DND-41 (cell line): ENCODE measurements at places on chromosomes 7 and 10.

GRCh38 chr7:49099587-49100326 lies 175.4 kb downstream of the CDC14C start:
- no peak for DNase-seq

GRCh38 chr10:16975188-16975587 lies 154.4 kb downstream of the CUBN start:
- DNase-seq, result no peak

GRCh38 chr7:55108401-55108800 lies 89.6 kb downstream of the EGFR start:
- DNase-seq, result no peak

DNA sequence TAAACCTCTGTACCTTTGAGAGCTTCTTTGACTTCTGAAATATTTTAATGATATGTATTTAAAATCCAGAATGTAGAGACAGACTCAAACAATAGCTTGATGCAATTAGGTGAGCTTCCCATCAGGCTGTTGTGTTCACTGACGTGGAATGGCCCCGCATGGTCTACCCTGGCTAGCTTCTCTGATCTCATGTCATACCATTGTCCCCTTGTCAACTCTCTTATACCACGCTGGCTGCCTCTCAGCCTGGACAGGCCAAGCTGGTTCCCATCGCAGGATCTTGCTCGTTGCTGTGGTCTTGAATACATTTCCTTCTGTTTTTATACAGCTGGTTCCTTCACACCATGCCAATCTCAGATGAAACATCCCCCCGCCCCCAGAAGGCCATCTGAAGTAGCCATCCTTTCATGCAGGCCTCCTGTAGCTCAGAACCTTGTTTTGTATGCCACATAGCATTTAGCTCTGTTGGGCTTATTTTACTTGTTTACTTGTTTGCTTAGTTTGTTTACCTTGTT lies 84.2 kb downstream of the FANK1 start:
- no peak for DNase-seq

- no peak for DNase-seq
Observed at GRCh38 chr7:27165089-27165995, at the start of gene HOXA9. HOXA9 (minus strand) TSS chr7:27165537; CDS start chr7:27165457, 80 bp downstream.

DNA sequence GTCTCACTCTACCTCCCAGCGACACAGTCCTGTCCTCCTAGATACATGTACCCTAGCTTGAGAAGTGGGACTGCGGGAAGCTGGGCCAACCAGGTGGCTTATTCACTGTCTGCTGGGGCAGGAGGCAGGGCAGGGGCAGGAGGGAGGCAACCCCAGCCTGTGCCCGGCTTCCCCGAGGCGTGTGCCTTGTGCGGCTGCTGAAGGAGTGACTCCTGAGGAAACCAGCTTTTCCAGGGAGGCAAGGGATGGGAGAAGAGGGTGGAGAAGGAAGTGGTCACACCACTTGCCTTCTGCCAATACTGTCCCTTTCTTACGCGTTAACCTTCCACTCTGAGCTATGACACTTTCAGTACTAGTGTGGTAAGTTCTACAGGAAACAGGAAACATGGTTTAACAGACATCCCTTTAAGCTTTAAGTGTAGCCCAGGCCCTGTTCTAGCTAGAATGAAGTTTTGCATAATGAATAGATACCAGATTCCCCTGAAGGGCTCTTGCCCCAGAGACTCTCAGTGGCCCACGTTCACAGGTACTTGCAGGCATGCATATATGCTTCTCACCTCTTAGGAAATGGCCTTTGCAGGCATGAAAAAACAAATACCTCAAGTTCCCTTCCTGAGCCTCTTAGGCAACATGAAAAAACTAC lies 40.6 kb downstream of the SYPL1 start:
- DNase-seq, result peak; percentile 83

DNA sequence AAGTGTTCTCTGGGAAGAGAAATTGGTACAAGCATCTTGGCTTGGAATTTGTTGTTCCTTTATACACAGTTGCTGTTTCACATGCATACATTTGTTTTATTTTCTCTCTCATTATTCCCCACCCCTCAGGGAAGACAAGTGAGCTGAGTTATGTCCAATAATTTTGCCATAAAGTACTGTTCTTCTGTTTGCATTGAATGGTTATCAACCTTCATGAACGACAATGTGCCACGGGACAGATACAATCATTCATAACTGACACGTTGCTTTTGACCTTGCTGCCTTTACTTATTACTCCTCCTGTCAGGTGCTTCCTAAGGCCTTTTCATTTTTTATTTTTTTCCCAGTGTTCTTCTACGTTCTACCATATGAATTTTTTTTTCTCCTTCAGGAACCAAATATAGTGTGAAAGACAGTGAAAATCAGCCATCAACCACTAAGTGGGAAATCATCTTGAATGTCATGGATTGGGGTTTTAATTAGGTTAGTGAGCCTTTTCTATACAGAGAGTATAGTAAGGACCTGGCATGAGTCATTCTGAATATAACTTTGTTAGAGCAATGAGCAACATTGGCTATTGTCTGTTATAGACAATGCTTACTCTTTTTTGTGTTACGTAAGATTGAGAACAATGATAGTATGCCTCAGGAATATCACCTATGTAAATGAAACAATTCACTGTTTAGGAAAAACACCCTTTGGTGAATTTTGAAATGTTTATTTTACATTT lies 383.2 kb downstream of the MALRD1 start:
- DNase-seq, result no peak

DNA sequence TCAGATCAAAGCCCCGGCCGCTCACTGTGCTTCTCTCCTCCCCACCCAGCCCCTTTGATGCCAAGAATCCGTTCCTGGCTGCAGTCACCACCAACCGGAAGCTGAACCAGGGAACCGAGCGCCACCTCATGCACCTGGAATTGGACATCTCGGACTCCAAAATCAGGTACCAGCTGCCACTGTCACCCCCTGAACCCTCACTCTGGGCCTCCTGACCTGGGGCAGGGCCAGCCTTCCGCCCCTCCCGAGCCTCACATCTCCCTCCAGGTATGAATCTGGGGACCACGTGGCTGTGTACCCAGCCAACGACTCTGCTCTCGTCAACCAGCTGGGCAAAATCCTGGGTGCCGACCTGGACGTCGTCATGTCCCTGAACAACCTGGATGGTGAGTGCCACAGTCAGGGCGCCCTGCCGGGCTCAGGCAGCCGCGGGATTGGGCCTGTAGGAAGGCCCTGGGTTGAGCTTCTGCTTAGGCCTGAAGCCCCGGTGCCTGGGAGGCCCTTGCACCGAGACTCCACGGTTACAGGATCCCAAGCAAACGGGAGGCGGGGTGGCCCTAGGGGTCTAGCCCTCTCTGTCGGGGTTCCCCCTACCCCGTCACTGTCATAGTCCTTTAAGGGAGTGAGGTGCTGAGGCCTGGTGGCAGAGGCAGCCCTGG lies 10.8 kb downstream of the TMEM120A start:
- DNase-seq, result no peak

DNA sequence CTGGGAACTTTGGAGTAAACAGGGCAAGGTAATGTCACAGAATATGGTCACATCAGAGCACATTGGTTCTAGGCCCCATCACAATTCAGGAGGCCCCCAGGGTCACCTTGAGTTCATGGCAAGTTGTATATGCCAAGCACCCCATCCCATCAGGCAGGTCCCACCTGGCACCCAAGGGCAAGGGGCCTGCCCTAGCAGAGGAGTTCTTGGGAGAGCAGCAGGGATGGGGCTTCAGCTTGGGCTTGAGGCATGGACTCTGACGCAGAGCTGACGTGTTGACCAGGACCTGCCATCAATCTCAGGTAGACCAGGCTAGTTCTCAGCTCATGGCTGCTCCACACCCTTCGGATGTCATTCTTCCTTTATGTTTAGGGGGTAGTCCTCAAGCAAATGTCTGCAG lies 20.9 kb downstream of the PLAC9 start:
- no peak for DNase-seq

DNA sequence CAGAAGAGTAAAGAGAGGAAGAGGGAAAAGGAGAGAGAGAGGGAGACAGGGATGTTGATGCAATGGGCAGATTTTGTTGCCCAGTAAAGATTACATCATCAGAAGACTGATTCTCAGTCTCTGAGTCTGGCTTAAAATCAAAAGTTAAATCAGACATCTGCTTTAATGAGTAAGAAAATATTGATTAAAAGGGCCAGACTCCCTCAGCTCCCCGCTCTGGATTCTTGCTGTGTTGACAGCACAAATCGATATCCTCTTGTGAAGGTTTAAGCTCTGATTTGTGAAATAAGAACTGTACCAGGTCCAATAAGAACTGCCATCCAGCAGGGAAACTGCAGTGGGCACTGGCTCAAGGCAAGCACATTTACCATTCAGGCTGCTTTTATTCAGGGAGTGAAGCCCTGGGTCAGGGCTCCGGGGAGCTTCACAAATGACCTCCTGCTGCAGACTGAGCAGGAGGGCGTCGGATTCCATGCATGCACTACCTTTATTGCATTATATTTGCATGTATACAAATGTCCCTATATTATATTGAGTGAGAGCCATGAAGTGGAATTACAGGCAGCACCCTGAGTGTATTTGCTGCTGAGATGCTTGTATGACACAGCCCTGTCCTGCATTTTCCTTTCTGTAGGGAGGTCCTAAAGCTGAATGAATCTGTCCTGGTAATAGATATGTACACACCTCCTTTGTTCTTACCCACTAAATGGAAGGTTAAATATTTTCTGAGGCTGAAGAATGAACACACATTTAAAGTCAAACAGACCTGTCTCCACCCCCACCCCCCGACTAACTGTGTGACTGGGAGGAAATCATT lies 401.5 kb downstream of the REEP3 start:
- no peak for DNase-seq

GRCh38 chr7:17940302-17940883 lies at the start of gene SNX13:
SNX13 (minus strand) TSS chr7:17940494; CDS start chr7:17940295, 199 bp downstream.
- peak; percentile 90 for DNase-seq

- peak; percentile 31 for DNase-seq
Observed at GRCh38 chr10:80924063-80924952, 386.6 kb downstream of the SH2D4B start.

- no peak for DNase-seq
Observed at GRCh38 chr10:21065621-21066248, 168.6 kb upstream of the NEBL start.

GRCh38 chr10:102327641-102328040 lies 67.9 kb upstream of the NFKB2 start:
- no peak for DNase-seq

DNA sequence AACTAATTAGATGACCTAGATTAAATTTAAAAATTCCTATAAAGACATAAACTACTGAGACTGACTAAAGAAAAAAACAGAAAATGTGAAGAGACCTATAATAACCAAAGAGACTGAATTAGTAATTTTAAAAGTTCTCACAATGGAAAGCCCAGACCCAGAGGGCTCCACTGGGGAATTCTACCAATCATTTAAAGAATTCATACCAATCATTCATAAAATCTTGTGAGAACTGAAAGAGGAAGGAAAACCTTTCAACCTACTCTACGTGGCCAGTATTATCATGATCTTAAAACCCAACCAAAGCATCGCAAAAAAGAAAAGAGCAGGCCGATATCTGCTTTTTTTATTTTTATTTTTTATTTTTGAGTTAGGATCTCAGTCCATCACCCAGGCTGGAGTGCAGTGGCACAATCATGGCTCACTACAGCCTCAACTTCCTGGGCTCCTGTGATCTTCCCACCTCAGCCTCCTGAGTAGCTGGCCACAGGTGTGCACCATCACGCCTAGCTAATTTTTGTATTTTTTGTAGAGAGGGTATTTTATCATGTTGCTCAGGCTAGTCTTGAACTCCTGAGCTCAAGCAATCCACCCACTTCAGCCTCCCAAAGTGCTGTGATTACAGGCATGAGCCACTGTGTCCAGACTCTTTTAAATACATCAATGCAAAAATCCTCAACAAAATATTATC lies 48.6 kb downstream of the DGKI start:
- DNase-seq, result no peak

DNA sequence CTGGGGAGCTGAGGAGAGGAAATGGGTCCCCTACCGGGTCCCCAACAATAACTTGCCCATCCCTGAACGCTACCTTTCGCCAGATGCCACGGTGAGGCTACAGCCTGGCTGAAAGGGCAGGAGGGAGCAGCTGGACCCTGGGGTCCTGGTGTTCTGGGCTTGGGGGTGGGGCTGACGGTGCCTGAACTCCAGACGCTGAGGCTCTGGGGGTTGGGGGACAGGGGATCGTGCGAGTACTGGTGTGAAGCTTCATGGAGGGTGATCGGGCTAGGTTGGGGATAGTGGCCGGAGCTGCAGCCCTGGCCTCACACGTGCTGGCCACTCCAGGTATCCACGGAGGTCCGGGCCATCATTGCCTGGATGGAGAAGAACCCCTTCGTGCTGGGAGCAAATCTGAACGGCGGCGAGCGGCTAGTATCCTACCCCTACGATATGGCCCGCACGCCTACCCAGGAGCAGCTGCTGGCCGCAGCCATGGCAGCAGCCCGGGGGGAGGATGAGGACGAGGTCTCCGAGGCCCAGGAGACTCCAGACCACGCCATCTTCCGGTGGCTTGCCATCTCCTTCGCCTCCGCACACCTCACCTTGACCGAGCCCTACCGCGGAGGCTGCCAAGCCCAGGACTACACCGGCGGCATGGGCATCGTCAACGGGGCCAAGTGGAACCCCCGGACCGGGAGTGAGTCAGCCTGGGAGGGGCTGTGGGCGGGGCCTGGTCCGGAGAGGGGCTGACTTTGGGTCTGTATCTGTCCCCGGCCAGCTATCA lies 8.3 kb downstream of the AEBP1 start:
- DNase-seq, result peak; percentile 6

DNA sequence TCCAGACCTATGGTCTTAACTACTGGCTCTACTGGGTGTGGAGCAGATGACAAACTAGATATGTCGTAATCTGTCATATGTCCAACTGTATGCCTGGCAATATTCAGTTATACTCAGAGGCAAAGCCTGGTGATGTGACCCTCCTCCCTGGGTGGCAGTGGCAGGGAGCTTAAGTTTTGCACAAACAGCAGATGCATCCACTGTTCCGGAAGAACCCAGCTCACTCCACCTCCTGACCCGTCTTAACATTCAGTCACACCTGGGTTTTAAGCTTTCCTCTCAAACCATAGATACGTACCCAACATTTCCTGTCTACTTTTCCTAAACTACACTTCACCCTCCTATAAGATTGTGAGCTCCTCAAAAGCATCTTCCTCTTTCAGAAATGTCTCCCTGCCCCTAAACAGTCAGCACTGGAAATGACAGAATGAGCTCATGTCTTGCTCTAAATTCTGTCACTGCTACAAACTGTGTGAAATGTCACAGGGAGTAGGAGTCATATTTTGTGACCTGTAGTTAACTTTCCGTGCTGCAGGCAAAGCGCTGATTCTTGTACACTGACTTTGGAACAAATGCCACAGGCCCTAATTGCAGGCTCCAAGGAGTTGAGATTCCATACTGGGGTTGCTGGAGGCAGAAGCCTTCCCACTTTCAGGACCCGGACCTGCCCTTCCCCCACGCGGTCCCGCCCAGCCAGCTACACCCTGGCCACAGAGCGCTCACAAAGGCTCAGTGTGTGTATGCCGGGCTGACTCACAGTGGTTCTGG lies 23.9 kb downstream of the SCD start:
- DNase-seq, result peak; percentile 43

GRCh38 chr10:126638542-126638941 lies 32.0 kb downstream of the C10orf90 start:
- DNase-seq, result no peak

DNA sequence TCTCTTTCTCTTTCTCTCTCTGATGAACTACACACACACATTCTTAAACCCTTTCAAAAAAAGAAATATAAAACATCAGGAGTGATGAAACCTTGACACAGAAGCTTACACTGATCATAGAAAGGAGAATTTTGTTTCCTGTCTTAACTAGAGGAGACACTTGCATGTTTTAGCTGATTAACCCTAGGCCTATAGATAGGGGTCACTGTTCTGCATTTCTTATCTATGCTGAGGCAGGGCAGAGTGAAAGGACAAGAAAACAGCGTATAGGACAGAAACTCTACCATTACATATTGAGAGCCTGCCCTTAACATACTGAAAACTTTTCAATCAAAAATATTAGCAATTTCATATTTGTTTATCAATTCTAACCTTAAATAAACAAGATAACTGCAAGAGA lies 680.6 kb upstream of the MBL2 start:
- no peak for DNase-seq
